ENCODE measurements at places on chromosomes 7 and 10. TPM values are rescaled to one million over a fixed set of nuclear protein-coding genes. Genes with fewer than 3 reads are reported as not detected.

OPN1SW gene
- not detected for total RNA-seq

PDE6C gene
- total RNA-seq, result not detected

DNA sequence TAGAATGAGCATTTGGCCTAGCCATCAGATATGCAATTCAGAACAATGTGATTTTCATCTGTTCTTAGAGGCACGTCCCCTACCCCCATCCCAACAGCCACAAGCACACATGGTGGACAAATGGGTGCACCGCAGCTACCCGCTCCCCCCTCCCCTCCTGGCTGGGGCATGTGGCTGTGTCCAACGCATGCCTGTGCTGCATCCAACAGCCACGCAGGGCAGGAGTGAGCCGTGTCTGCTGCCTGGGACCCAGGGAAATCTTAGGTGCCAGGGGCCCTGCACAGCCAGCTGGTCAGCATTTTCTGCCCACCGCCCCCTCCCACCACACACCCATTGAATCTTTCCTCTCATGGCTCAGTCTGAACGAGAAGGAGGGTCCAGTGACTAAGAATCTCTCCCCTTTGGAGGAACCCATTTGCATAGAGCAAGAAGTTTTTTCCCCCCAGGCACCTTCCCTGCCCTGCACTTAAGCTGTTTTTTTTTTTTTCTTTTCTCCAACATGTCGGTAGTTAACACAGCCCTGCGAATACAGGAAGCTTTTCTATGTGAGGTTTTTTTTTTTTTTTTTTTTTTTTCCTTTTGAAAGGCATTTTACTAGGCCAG is 138.9 kb downstream of the WDR11 start:
- DNase-seq, result no peak
- H3K36me3 ChIP-seq, result no peaks in the 10 kb centered on the region
- H3K4me3 ChIP-seq, result no peak overlapping the region
- H3K4me1 ChIP-seq, result no peaks in the 10 kb centered on the region
- peaks cover 19% of the 10 kb centered on the region for H3K27me3 ChIP-seq

DNA sequence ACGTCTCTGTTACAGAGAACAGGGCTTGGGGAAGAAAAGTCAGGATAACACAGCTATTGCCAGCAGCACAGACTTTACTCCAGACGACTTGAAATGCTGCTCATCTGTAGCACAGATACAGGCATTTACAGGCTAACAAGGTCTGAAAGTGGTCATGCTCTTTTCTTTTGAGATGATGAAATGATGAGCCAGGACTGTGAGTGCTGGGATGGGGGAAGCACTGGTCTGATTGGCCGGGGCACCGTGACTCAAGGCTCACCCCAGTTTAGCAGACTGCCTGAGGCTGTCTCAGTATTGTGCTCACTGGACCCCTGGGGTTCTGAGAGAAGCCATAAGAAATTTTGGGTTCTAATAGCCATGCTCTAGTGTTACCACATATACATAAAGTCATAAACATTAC is 12.4 kb downstream of the SMKR1 start:
- no peaks in the 10 kb centered on the region for H3K4me1 ChIP-seq
- H3K27ac ChIP-seq, result no peak overlapping the region
- DNase-seq, result no peak
- no peaks in the 10 kb centered on the region for H3K36me3 ChIP-seq

DNA sequence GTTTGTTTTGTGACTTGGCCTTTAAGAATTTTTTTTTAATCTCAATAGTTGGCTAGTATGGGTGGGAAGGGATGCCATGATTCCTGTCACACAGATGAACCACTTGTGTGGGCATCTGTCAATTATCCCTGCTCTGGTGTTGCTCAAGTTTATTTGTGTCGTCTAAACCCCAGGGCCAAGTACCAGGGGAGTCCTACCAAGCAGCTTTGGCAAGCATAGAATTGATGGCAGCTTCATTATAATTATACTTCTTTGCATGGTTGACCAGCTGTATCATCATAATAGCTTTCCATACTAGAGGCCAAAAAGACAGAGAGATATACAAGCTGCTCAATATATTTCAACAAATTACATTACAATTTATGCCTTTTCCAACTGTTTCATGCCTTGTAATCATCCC is 30.4 kb downstream of the SUGCT start:
- H3K4me1 ChIP-seq, result no peaks in the 10 kb centered on the region
- no peaks in the 10 kb centered on the region for H3K36me3 ChIP-seq
- DNase-seq, result no peak
- H3K27me3 ChIP-seq, result no peaks in the 10 kb centered on the region

GRCh38 chr10:63562857-63563256 is 41.7 kb downstream of the REEP3 start:
- no peak overlapping the region for H3K27ac ChIP-seq
- H3K27me3 ChIP-seq, result no peaks in the 10 kb centered on the region
- H3K36me3 ChIP-seq, result peaks cover 3% of the 10 kb centered on the region
- peaks cover 6% of the 10 kb centered on the region for H3K4me1 ChIP-seq

DNA sequence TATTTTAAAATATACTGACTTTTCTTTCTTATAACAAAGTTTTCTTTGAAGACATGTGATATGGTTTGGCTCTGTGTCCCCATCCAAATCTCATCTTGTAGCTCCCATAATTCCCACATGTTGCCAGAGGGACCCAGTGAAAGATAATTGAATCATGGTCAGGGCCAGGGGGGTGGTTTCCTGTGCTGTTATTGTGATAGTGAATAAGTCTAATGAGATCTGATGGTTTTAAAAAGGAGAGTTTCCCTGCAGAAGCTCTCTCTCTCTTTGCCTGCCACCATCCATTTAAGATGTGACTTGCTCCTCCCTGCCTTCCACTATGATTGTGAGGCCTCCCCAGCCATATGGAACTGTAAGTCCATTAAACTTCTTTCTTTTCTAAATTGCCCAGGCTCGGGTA is 768.1 kb downstream of the NRG3 start:
- H3K4me3 ChIP-seq, result no peak overlapping the region
- no peaks in the 10 kb centered on the region for H3K27me3 ChIP-seq
- no peak for DNase-seq
- no peaks in the 10 kb centered on the region for H3K36me3 ChIP-seq

DNA sequence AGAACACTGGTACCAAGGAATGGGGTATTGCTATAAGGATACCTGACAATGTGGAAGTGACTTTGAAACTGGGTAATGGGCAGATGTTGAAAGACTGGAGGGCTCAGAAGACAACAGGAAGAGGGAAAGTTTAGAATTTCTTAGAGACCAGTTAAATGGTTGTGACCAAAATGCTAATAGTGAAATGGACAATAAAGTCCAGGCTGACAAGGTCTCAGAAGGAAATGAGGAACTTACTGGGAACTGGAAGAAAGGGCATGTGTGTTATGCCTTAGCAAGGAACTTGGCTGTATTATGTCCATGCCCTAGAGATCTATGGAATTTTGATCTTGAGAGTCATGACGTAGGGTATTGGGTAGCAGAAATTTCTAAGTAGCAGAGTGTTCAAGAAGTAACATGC is 38.0 kb downstream of the FAM149B1 start:
- peaks cover 2% of the 10 kb centered on the region for H3K4me1 ChIP-seq
- no peak overlapping the region for H3K27ac ChIP-seq
- H3K4me3 ChIP-seq, result no peak overlapping the region
- peaks cover 14% of the 10 kb centered on the region for H3K36me3 ChIP-seq

All from activated naive CD8-positive, alpha-beta T cell treated with anti-CD3 and anti-CD28 coated beads for 36 hours (primary cell).